IPS-NIHi11 (cell line): ENCODE measurements at places on chromosomes 4 and X.

DNA sequence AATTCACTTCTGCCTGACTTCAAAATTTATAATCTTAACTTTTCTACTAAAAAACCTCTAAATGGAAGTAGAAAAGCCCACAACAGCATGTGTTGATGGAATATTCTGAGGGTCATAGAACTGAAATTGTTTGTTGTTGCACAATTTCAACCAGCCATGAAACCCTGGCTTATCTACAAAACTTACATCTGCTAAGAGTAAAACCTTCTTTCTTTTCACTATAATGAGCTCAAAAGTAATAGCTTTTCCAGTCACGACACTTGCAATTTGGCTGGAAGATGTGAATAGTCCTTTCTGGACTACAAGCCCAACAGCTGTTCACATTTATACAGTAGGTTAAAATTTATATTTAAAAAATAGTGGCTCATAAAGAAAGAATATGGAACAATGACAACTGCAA is 250.0 kb downstream of the GPAT3 start:
- DNase-seq = no peak

DNA sequence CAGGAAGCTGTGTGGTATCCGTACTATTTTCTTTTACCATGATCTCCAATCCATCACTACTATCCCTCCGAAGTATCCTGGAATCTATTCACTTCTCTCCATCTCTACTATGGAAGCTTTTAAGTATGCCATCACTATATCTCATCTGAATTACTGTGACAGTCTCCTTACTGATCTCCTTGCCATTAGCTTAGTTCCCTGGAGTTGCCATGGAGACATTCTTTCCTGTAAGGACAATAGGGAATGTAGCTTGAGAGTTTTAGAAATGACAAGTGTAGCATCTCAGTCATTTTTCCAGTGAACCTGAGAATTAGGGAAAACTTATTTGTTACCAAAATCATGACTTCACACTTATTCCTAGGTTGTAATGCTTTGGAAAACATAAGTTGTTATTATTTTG is 86.3 kb downstream of the HPGD start:
- DNase-seq = no peak

- DNase-seq = no peak
These were observed 54.1 kb downstream of the RPS6KA3 start for GRCh38 chrX:20212486-20213089.

GRCh38 chr4:128670513-128670912 is 139.0 kb upstream of the JADE1 start:
- no peak for DNase-seq

- no peak for DNase-seq
These were observed 34.0 kb upstream of the RASGEF1B start for GRCh38 chr4:81505726-81506125.

GRCh38 chr4:26060286-26060685 is 146.3 kb downstream of the SMIM20 start:
- no peak for DNase-seq

DNA sequence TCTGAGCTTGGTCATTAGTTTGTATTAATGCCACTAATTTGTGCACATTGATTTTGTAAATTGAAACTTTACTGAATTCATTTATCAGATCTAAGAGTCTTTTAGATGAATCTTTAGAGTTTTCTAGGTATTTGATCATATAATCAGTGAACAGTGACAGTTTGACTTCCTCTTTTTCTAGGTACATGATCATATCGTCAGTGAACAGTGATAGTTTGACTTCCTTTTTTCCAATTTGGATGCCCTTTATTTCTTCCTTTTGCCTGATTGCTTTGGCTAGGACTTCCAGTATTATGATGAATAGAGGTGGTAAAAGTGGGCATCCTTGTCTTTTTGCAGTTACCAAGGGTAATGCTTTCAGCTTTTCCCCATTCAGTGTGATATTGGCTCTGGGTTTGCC is 421.4 kb upstream of the CPXCR1 start:
- no peak for DNase-seq

GRCh38 chrX:132624466-132624865 is 135.6 kb upstream of the MBNL3 start:
- no peak for DNase-seq

DNA sequence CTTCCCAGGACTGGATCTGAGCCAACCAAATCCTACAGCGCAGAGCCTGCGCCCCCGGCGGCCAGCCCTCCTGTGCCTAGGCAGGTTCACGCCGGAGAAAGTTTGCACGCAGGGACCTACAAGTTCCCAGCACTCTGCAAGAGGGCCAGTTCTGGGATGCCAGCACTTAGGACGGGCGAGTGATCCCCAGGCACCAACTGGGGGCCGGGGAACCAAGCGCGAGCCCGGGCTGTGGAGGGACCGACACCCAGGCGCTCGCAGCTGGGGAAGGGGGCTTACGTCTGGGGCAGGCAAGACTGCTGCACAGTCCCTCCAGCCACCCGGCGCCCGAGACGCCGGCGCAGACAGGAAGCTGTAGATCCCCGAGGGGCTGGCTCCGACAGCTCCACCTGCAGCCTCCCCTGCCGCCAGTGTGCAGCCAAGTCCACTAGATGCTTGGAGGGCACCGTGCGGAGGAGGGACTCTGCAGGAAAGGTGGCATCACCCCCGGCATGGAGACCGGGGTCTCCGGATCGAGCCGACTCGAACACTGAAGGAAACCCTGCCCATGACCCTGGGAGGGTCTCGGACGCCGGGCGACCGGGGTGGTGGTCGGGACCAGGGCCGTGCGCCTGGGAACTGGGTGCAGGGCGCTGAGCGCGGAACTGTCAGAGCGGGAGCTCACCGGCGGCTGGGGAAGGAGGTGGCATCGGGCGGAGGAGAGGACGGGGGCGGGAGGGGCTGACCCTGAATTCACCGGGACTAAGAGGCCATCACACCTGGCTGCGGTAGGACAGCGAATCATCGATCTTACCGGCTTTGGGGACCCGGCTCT is 566 bp downstream of the CORIN start:
- DNase-seq = peak; percentile 57

DNA sequence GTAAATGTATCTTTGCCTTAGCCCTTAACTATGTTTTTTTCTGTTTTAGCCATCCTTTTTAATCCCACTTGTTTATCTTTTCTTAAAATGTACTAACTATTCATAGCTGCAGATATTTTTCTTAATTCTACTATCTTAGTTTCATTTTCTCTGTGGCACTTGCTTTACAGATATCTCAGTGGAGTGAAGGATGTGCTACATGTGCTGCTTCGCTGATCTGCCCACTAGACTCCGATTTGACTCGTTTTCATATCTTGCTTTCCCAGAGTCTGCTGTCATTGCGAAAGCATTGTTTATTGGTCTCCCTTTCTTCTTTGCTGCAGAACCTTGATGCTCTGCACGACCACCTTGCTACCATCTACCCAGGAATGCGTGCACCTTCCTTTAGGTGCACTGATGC is 30.6 kb downstream of the GUCY1B1 start:
- no peak for DNase-seq

GRCh38 chrX:118346258-118347094 is 570 bp downstream of the WDR44 start:
- peak; percentile 19 for DNase-seq

GRCh38 chrX:5054852-5055251 is 1173.8 kb downstream of the NLGN4X start:
- DNase-seq = no peak

- DNase-seq = no peak
These were observed 88.6 kb downstream of the MAML3 start for GRCh38 chr4:140065393-140065792.

- DNase-seq = no peak
These were observed 203.1 kb downstream of the RBM46 start for GRCh38 chr4:154984148-154984547.

- no peak for DNase-seq
These were observed 55.2 kb downstream of the HPGD start for GRCh38 chr4:174467107-174467506.

- no peak for DNase-seq
These were observed 803.6 kb downstream of the GLUD2 start for GRCh38 chrX:121851033-121851432.

- DNase-seq = no peak
These were observed 12.9 kb downstream of the NHSL2 start for GRCh38 chrX:71923516-71923915.

GRCh38 chr4:69874507-69874906 is 14.6 kb upstream of the SULT1E1 start:
- no peak for DNase-seq

- DNase-seq = no peak
These were observed 131.8 kb upstream of the VCX start for GRCh38 chrX:7711167-7711566.

DNA sequence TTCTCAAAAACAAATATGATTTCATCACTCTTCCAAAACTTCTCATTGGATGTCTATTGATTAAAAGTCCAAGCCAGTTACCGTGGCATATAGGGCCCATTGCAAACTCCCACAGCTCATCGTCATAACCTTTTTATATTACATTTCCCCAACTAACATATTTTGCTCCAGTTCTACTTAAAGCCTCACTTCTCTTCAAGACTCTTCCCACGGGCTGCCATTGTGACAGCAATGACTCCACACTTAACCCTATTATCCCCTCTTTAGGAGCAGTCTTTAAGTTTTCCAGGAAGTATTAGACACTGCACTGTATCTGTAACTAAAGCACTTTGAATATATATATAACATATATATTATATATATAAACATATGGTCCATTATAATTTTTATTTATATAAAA is 44.5 kb downstream of the DTHD1 start:
- no peak for DNase-seq

- no peak for DNase-seq
These were observed 85.5 kb downstream of the PHEX start for GRCh38 chrX:22117633-22118032.

DNA sequence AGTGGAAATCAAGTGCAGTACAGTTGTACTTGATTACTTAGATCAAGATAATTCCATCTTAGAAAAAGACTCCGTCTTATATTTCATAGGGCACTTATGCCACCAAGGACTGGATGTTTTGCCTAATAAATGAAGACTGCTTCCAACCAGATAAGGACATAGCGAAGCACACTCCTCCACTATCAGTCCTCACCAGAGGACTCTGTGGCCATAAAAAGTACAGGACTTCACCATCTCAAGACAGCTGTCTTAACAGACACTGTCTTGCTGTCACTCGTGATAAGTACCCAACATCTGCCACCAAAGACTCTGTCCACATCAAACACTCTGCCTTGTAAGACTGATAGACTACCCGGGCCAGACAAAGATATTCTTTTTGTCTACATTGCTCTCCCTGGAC is 352.0 kb downstream of the TRAM1L1 start:
- no peak for DNase-seq

- DNase-seq = peak; percentile 57
These were observed 117.3 kb downstream of the FAT4 start for GRCh38 chr4:125432078-125432477.

GRCh38 chrX:37485429-37485828 is 86.0 kb upstream of the LANCL3 start:
- no peak for DNase-seq

- DNase-seq = no peak
These were observed 119.3 kb downstream of the RASGEF1B start for GRCh38 chr4:81352446-81352835.

DNA sequence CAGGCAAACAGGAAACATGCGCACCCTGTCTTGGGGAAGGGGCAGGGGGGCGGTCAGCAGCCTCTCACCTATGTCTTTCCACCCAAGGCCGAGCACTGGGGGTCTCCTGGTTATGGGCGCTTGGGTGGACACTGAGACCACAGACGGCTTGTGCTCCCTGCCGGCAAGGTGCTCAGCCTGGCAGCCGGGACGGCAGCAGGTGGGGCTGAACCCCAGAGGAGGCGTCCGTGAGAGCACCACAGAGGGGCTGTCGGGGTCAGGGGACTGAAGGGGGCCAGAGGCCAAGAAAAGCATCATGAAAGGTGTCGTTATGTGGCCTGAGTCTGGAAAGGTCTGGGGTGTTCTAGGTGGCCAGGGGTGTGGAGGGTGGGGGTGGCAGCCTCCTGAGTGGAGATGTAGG is 19.6 kb downstream of the DOK7 start:
- no peak for DNase-seq

DNA sequence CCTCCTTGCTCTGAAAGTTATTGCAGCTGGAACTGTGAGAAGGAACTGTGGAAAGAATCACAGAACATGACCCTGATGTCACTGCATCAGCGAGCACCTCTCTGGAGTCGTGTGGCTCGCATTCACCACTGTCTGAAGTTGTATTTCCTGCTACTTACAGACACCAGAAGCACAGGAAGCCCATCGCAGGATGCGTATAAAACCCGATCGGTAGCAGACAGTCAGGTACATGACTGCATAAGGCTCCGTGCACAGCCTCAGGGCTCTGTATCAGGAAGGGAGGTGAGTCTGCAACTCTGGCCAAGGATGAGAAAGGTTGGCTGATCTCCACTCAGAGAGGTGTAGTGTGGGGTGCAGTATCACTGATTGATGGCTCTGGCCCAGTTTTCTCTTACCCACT is 134.4 kb downstream of the EVC2 start:
- no peak for DNase-seq

DNA sequence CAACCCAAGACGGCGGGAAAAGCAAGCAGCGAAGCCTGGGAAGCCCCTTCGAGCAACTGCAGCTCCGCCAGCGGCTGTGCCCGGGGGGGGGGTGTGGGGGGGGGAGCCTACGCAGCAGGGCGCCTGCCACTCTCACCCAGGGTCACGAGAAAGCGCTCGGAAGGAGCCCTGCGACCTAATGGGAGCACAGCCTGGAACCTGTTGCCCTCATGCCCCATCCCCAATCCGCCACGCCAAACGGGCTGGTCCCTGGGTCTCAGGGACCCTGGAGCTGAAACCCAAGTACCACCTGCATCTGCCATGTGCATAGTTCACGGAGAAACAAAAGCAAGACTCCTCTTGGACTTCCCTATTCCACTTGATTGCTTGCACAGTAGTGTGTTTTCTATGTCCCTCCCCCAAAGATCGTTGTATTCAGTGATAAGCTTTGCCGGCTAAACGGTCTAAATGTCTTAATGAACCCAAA is 359 bp upstream of the GAB3 start:
- no peak for DNase-seq

- no peak for DNase-seq
These were observed 6.4 kb upstream of the PHEX start for GRCh38 chrX:22025751-22026150.

GRCh38 chrX:13283950-13284546 is 35.8 kb downstream of the ATXN3L start:
- peak; percentile 26 for DNase-seq

DNA sequence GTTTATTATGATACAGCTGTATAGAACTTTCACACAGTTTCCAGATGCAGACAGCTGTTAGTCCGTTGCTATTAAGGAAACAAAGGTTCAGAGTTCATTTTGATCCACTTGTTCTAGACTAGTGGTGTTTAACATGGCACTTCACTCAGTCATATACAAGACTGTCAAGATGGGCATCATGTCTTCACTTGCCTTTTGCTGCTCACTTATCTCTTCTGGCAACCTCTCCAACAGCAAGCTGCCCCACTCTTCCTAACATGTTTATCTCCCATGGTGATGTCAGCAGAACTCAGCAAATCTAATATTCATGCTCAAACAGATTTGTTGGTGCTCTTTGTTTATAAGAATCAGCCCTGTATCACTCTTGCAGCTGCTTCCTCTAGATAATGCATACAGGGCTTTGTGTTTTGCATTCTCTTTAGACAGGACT is 236.2 kb upstream of the HAND2 start:
- no peak for DNase-seq

- no peak for DNase-seq
These were observed 126.6 kb downstream of the TBL1X start for GRCh38 chrX:9591496-9591895.
